ENCODE measurements at places on chromosomes 3 and 15.
A peak's percentile ranks its signal among the peaks of the same experiment; 100 is the strongest.

- no peak for DNase-seq
These were observed 79.8 kb downstream of the SEMA5B start for GRCh38 chr3:122947738-122948137.

DNA sequence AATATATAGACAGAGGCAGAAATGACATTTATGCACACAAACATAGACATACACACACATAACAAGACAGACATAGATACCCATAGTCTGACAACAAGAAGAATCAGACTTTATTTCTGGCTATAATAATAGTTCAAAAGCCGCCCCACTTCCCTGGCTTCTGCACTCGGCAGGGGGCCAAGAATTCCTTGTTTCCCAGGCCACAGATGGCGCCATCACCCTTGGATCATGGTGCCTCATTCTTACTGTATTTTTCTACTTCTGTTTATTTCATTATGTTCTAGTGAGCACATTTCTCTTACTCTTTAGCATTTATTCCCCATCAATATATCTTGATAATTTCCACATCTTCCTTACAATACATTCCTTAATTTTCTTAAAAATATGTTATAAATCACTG, 387.5 kb downstream of the NLGN1 start:
- no peak for DNase-seq

DNA sequence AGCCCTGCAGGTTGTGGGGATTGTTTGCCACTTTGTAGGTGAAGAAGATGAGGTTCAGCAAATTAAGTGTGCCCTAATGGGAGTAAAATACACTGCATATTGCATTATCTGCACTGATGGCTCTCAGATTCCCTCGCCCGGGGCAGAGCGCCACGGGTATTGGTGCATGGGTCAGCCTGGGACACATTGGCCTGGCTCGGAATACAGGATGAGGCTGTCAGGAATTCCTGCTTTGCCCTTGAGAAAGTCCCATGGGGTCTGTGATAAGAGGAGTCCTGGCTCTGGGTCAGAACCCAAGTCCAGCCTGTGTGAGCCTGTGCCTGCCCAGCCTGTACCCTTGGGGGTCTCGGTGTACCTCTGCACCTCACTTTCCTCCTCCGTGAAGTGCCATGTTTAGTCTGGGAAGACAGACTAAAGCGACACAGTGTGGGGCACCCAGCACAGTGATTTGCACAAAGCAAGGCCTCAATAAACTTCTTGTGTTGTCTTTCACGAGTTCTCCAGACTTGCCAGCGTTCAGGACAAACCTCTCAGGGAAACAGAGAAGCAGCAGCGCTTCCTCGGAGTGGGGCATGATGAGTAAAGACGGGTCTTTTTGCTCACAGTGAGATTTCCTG, 107.6 kb downstream of the LRRK1 start:
- no peak for DNase-seq

- no peak for DNase-seq
These were observed 720.3 kb upstream of the ARPP21 start for GRCh38 chr3:34919025-34919424.

DNA sequence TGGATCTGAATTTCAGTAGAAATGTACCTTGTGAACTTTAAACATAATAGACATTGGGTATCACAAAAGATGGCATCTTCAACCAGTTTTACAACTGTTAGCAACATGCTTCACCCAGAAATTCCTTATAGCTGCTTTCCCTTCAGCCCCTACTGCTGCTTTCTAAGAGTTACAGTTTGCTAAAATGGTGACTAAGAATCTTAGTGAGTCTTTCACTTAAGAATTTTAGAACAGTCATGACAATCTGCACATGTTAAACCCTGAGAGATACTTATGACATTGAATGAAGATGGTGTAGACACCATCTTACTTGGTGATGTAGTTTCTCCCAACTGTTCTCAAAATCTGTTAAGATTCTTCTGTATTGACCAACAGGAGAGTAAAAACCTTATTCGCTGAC, 129.7 kb upstream of the UBE2E1 start:
- DNase-seq = no peak

DNA sequence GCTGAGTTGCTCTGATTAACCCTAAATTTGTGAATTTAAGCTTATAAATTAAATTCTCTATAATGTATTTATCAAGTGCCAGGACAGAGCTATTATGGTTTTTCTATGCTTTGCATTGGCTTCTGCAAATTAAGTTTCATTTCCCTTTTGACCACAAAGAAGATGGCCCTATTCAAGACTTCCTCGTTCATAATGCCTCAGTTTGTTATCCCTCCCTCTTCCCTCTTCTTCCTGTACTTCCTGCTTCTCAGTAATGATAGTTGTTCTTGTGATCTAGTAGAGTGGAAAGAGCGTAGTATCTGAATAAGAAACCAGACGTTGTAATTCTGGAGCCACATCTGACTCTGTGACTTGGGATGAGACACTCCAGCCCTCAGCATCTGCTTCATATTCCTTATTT, 118.7 kb downstream of the CACNA1D start:
- DNase-seq = no peak

DNA sequence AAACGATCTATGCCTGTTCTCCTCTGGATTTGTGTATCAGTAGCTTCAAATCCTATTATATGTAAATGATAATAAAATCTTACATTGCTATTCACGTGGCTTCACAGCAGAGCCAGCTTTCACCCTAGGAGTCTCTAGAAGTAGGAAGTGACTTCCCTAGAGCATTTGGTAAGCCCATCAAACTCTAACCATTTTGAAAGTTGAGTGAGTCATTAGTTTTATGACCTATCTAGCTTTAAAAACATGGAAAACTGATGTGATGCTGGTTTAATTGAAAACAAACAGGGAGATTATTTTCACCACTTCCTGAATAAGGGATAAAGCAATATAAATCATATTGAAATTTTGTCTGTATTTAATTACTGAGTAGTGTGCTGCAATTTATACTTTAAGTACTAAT, 275.2 kb downstream of the EPHA6 start:
- no peak for DNase-seq

DNA sequence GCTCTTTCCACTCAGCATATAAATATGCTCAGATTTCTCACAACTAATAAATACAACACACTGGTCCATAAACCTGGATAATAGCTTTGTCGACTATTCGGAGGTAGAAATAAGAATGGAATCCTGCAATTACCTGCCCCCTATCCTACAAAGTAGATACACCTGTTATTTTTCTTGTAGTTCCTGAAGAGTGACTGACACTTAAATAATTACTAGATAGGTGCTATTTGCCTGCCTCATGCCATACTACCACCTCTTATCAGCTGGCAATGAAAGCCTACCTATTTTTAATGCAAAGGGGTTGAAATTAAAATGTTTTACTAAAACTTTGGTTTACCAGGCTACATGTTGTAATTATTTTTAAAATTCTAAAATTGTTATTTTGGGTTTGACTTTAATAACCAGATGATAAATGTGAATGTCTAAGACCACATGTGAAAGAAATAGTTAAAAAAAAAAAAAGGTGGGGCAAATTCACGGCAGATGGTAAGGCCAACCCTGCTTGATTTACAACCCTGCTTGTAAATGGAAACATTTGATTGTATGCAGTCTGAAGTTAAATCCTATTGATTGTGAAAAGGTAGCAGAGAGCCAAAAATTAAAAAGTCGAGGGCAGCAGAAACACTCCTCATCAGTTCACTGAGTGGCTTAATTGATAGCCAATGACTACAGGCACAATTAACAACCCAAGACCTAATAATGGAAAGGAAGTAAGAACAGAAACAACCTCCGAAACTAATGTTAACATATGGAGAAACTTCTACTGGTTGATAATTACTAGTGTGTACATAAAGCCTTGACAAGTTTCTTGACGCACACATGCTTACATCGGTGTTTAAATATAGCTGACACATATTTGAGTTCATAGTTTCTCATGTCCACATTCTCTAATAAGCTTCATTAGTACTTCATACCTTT, 8.9 kb downstream of the PEAK1 start:
- no peak for DNase-seq

- no peak for DNase-seq
These were observed 63.7 kb downstream of the SLC12A8 start for GRCh38 chr3:125148836-125149235.

DNA sequence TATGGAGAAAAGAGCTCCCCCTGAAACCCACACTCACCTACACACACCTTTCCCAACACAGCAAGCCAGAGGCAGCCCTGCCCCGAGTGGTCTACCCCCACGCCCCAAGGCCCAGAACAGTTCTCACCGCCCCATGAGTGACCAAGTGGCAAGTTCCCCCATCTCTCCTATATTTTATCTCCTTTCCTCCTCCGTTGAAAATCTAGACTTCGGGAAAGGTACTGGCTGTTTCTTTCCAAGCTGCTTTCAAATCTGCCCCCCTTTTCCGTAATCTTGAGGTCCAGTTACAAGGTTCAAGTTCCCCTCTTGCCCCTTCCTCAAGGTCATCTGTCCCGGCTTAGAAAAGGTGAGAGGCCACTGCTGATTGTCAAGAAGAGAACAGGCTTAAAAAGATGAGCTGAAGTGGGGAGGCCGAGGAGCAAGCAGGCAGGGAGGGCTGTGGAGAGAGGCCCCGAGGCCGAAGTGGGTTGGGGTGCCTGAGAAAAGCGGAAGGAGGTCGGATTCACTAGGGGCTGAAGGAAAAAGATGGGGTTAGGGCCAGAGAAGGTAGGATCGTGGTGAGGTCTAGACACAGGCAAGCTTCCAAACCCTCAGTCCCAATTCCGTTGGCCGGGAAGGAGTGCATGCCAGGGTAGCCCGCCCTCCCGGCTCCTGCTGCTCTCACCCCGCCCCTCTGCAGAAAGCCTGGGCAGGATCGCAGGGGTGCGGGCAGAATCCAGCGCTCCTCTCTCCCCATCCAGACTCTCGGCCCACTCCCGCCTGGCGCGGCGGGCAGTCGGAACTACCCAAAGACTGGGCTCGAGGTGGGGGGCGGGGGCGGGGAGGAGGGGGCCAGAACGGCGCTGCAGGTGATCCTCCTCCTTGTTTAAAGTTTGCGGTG, 1.7 kb downstream of the SEMA5B start:
- DNase-seq = peak; percentile 62

DNA sequence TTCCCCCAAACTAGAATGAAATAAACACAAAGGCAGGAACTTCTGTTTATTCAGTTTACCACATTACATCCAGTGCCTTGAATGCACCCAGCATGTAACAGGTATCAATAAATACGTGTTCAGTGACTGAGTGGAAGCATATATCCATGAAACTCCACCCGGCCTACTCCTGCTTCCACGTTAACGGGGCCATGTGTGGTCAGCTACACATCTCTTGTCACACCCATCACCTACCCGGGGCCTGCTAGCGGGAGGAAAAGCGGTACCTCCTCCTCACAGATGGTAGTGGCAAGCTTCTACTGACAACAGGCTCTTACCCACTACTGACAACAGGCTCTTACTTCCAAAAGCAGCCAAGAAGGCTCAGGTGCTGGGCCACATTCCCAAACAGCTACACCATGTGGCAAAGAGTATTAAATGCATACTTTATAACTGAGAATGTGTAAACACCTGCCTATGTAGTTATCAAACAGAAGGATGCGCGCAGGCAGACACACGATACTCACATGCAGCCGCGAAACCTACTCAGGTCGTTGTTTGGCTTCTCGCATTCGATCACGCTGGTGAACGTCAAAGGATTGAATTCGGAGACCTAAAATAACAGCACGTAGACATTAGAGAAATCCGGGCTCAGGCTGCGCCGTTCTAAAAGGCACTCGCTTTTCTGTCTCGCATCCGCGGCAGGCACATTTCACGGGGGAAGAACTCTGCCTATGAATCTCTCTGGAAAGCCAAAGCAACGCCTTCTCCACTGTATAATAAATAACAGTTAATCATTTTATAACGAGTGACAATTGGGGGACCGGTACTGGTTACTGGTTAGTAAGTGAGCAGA, 127.4 kb downstream of the ATP10A start:
- no peak for DNase-seq

DNA sequence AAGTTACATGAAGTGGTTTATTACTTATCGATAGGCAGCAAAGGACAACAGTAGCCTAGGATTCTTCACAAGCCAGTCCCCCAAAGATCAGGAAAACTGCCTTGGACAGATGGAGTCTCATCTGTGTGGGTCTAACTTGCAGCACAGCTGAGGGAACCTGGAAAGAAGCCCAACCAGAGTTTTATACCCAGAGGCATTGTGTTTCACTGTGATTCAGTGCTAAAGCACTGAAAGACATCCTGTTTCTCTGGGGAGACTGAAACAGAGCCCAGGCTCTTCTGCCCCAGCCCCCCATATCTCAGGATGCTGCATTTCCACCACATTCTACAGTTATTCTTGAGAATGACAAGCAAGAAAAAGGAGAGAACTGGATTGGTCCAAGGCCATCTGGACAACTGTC, 48.2 kb upstream of the PYDC2 start:
- no peak for DNase-seq

DNA sequence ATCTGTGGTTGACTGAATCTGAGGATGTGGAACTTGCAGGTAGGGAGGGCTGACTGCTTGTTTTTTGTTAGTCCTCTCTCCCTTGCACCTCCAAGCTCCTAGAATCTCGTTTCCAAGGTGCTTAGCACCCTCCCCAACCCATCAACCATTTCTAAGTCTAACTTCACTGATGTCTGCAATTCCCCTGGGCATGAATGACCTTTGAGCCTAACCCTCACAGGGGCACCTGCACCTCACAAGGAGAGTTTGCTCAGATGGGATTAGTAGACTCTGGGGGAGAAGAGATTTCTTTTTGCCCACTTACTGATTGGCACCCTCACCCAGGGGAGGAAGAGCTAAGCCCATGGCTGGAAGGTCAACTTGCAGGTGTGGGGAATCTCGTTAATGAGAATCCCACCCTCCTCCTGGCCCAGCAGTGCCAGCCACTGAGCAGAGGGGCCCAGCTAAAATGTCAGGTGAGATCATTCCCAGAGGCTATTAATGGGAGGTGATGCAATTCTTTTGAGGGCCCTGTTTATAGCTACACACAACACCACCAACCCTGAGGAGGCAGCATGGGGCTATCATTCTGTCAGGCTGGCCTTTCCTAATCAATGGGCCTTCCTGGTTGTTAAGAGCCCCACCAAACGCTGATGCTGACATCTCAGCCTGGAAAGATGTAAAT, 81.6 kb upstream of the HERC1 start:
- no peak for DNase-seq

DNA sequence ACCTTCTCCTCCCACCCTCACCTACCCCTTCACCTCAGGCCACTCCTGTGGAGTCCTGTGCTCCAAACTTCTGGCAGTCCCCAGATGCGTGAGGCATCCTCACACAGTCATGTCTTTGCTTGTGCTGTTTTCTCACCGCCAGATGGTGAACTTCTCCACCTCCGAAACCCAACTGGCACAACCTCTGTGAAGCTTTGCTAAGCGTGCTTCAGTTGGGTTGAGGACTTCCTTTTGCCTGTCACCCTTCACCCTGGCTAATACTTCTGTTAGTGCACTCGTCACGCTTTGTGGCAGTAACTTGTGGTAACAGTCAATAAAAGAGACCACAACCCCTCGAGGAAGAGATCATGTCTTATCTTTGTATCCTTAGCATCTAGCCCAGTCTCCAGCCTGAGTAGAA, 42.0 kb upstream of the SKOR1 start:
- no peak for DNase-seq

DNA sequence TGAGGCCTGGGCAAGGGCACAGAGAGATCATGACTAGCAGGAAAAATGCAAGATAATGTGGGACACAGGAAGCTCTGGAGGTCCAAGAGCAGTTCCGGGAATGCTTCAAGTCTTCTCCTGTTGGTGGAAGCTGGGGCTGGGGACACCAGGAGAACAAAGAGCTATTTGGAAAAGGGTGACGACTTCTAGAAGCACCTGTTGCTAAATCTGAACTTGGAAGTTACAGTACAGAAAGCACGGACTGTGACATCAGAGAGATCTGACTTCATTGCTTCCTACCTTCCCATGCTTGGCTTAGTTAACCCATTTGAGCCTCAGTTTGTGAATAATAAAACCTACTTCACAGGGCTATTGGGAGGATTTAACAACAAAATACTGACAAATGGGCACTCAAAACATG, 52.7 kb upstream of the NEO1 start:
- no peak for DNase-seq
